K562 (cell line): ENCODE measurements at places on chromosomes 1 and 21. TPM values are rescaled to one million over a fixed set of nuclear protein-coding genes. Genes with fewer than 3 reads are reported as not detected.

DNA sequence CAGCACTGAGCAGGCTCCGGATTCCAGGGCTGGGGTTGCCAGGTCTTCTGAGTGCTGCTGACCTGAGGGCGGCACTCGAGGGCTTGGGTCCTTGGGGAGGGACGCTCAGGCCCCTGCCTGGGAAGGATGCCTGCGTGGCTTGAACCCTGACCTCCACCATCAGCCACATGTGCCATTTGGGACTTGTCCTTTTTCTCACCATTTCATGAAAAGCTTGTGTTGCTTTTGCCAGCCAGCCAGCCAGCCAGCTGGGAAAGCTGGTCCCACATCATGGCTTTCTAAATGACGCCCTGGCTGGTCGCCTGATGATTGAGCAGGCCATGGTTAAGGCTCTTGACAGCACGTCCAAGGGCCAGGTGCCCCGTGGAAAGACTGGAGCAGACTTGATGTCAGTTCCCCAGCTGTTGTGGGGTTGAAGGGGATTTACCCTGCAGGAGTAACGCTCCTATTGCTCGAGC is 168.7 kb downstream of the CAMTA1 start:
- no peak for DNase-seq

Gene ITGB3BP
- 84.5 and 94.4 TPM in 2 replicates for polyA plus RNA-seq

- DNase-seq, result no peak
These were observed 82.1 kb upstream of the LRRC7 start for GRCh38 chr1:69485616-69486015.

- DNase-seq, result no peak
These were observed 33.7 kb upstream of the CACYBP start for GRCh38 chr1:174966008-174966572.

- no peak for DNase-seq
These were observed 8.6 kb upstream of the ACBD3 start for GRCh38 chr1:226195144-226195543.

Gene TMPRSS2
- polyA plus RNA-seq, result not detected in 2 replicates

Gene TNFRSF14
- polyA plus RNA-seq, result 1.6 and 2.3 TPM in 2 replicates

DNA sequence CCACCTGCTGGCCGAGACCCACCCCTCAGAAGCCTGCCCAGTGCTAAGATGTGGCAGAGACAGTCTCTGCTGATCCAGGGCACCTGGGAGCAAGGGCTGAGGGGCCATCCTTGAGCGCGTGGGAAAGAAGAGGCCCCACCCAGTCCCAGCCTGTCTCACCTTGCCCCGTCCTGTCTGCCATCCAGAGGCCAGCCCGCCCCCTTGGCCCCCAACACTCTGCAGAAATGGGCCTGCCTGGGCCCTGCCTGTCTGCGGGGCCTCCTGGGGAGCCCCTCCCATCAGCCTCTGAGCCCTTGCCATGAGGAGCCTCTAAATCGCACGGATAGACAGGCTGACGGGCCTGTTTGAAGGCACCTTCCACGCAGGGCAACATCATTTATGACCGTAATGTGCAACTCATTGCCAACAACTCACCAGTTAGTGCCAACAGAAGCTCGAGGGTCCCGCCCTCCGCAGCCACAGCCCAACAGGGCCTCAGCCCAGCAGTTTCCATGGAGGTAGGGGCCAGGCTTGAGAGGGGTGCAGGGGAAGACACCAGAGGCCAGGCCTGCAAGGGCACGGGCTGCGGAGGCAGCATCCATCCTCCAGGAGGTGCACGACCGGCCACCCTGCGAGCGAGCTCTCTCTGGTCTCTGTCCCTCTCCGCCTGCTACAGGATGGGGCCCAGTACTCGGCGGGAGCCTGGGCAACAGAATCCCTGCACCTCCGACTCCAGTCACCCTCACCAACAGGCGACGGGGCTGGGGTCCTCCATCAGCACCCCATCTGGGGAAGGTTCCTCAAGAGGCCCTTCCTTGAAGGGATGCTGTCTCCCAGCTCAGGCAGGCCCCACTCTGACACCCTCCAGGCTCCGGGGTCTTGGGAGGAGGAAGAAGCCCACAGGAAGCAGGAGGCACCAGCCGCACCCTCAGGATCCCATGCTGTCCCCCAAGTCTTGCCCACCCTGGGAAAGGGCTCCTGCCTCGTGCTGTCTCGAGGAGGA is 78.0 kb downstream of the MEGF6 start:
- peak; percentile 41 for DNase-seq

DNA sequence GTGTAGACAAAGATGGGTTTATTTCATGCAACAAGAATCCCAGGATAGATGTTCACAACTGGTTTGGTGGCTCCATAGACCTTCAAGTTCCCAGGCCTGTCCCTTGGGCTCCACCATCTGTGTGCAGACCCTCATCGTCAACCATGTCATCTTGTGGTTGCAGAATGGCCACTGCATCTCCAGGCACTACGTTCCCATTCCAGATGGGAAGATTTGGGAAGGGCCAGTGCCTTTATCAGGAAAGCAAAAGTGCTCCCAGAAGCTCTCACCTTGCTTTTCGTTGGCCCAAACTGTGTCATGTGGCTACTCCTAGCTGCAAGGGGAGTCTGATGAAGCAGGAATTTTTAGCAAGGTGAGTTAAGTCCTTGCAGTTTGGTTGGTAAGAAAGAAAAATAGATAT is 12.8 kb downstream of the TMCC2 start:
- no peak for DNase-seq

DNA sequence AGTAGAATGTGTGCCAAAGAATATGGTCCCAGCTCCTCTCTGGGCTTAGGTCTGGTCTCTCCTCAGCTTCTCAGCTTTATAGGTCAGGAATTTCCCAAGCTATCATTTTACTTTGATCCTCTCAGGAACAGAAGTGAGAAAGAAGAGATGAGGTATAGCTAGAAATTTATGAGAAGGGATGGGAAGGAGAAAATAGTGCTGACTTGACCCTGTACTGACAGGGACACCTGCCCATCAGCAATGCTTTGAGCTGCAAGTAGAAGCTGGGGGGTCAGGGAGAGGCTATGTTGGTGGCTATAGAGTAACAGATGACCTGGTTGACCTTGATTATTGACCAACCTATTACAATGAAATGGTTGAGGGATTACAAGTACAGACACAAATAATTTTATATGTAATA is 75.0 kb downstream of the XCL2 start:
- no peak for DNase-seq

DNA sequence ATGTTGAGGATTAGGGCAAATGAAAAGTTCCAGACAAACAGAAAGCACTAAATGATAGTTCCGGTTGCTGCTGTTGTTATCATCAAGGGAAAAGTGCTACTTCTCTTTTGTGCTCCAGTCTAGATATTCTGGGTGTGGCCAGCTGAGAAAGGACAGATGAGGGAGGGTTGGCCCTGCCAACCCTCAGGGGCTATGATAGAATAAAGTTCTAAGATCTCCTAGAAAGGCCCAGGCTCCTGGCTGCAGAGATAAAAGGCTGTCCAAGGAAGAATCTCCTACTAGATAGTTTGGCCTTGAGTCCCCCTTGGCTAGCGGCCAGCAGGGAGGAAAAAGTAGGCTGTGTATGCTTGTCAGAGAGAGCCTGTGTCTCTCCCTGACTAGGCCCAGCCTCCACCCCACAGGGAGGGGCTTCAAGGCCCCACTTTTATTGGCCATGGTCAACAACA is 31.5 kb downstream of the RIMS3 start:
- DNase-seq, result peak; percentile 92

DNA sequence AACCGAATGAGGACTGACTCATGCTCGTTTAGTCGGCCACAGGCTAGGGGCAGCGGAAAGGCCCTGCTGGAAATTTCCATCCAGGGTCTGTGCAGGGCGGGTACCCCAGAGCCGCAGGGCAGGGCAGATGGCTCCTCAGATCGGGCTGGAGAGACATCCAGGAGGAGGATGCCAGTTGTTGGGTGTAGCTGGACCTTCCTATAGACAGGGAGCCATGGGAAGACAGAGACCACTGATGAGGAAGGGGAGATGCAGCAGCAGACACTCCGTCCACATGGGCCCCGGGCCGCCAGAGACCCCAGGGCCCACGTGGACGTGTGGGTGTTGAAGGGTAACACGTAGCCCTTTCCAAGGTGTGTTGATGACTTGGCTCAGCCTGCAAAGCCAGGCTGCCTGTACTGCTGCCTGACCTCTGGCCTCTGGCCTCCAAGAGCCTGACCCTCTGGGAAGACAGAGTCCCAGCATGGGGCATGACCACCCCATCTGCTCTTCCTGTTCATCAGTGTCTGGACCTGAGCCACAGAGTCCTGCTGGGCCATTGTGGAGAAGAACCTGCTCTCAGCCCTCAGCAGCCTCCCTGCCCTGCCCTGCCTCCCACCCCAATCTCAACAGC is 4.8 kb downstream of the GNG4 start:
- DNase-seq, result no peak

DNA sequence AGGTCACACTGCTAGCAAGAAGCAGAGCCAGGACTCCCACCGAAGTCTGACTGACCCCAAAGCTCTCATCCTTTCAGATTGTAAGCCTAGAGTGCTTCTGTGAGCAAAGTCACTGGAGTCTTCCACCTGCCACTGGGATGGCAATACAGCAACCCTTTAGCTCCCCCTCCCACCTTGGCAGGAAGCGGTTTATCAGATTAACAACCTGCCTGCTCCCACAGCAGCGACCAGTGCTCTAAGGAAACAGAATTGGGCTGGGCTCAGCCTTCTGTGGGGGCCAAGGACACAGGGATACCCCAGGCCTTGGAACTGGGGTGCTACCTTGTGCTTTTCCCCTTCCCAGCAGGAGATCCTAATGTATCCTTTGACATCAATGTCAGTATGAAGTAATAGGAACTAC is 76.0 kb downstream of the GFI1 start:
- peak; percentile 41 for DNase-seq

- DNase-seq, result no peak
These were observed 7.1 kb downstream of the C1orf21 start for GRCh38 chr1:184393962-184394361.

- DNase-seq, result no peak
These were observed 25.0 kb downstream of the MRPL39 start for GRCh38 chr21:25582164-25582790.

Gene WNT3A
- not detected in 2 replicates for polyA plus RNA-seq

DNA sequence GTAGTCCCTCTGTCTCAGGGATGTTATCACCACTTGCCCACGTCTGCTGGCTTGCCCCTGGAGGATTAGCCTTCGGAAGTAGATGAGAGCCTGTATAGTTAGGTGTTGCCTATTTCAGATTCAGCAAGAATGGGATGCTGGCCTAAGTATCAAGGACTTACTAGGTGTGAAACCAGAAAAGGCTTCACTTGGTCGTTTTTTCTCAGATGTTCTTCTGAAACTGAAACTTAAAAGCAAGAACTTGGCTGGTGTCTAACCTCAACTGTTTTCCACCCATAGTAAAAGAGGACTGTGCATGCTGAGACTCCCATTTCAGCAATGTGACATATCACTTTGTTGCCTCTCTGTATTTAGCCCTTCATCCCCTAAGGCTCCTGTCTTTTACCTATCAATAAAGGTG is 67.0 kb upstream of the LRRC53 start:
- no peak for DNase-seq

DNA sequence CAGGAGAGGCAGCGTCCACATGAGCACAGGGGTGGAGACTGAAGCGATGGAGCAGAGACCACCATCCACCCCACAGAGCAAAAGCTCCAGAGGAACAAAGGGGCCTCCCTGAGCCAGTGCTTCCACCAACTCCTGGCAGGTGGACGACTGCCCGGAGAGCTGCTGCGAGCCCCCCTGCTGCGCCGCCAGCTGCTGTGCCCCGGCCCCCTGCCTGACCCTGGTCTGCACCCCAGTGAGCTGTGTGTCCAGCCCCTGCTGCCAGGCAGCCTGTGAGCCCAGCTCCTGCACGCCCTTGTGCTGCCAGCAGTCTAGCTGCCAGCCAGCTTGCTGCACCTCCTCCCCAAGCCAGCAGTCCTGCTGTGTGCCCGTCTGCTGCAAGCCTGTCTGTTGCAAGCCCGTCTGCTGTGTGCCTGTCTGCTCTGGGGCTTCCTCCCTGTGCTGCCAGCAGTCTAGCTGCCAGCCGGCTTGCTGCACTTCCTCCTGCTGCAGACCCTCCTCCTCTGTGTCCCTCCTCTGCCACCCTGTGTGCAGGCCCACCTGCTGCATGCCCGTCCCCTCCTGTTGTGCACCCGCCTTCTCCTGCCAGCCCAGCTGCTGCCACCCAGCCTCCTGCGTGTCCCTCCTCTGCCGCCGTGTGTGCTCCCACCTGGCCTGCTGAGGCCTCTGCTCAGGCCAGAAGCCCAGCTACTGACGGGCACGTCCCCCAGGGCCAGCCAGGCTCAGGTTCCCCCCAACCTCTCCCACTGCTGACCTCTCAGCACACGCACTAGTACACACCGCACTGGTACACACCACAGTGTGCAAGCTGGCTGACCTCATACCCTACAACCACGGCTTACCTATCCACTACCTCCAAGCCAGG is 5.4 kb downstream of the KRTAP10-12 start:
- no peak for DNase-seq

Gene CFAP126
- polyA plus RNA-seq, result not detected in 2 replicates

GRCh38 chr21:31599563-31599962 is 59.9 kb upstream of the SOD1 start:
- no peak for DNase-seq

Gene ADSS2
- polyA plus RNA-seq, result 61.4 and 61.9 TPM in 2 replicates

- no peak for DNase-seq
These were observed 5.8 kb downstream of the PAFAH2 start for GRCh38 chr1:25991937-25992688.

DNA sequence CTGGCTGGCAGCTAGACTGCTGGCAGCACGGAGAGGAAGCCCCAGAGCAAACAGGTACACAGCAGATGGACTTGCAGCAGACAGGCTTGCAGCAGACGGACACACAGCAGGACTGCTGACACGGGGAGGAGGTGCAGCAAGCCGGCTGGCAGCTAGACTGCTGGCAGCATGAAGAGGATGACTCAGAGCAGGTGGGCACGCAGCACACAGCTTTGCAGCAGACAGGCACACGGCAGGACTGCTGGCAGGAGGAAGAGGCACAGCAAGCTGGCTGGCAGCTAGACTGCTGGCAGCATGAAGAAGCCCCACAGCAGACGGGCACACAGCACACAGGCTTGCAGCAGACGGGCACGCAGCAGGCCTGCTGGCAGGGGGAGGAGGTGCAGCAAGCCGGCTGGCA is 498 bp downstream of the KRTAP10-2 start:
- no peak for DNase-seq

- no peak for DNase-seq
These were observed 10.2 kb downstream of the TNFRSF14 start for GRCh38 chr1:2566101-2567045.

- DNase-seq, result no peak
These were observed 44.7 kb upstream of the COL24A1 start for GRCh38 chr1:86201311-86201710.
